ENCODE measurements at places on chromosomes 4 and X.
A peak's percentile ranks its signal among the peaks of the same experiment; 100 is the strongest.

- no peak for DNase-seq
- no peaks in the 10 kb centered on the region for H3K36me3 ChIP-seq
- H3K4me3 ChIP-seq, result no peak overlapping the region
- H3K4me1 ChIP-seq, result no peaks in the 10 kb centered on the region
Measured at GRCh38 chrX:129647418-129648410, 7.0 kb downstream of the APLN start.

DNA sequence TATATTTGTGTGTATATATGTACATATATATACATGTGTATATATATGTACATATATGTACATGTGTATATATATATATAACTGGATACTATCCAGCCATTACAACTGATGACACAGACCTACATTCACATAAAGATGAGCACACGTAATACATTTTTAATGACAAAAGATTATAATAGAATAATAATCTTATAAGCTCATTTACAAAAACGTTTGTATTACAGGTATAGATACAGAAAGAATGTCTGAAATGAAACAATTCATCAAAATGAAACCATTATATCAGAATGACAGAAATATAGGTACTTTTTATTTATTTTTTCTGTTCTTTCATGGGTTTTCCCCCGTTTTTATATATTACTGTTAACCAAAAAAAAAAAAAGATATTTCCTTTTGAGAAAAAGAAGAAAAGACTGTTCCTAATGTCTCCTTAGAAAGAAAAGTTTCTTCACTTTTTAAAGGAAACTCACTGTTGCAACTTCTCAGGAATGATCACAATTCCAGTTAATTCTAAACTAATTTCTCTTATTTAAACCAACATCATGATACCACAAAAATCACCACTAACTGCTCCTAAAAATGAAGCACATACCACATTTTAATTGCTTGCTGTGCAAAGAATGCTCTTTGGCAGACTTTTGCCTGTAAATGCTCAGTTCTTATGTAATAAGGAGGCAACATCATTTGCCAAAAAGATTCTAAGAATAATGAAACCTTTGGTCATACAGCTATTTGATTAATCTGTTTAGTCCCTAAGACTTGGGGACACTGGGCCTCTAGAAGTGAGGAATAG, 18.9 kb downstream of the LEF1 start:
- H3K36me3 ChIP-seq, result no peaks in the 10 kb centered on the region
- no peak for DNase-seq
- H3K27ac ChIP-seq, result no peak overlapping the region
- H3K27me3 ChIP-seq, result no peaks in the 10 kb centered on the region
- H3K4me3 ChIP-seq, result no peak overlapping the region

DNA sequence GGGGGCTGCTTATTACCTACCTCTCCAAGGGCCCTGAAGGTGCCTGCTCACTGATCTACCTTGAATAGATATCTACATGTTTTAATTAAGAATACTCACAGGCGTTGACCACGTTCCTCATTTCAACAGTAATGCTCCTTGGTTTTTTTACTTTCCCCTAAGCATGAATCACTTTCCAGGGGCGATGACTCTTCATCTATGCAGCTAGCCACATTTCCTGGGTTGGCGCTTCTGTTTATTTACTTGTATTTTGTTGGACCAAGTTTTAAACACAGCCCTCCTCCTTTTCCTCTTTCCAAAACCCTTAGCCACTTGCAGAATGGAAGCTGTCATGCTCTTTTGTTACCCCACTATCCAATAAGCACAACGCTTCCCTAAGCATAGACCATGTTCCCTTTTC, 50.8 kb downstream of the CBLL2 start:
- H3K27ac ChIP-seq, result no peak overlapping the region
- no peak overlapping the region for H3K4me3 ChIP-seq

DNA sequence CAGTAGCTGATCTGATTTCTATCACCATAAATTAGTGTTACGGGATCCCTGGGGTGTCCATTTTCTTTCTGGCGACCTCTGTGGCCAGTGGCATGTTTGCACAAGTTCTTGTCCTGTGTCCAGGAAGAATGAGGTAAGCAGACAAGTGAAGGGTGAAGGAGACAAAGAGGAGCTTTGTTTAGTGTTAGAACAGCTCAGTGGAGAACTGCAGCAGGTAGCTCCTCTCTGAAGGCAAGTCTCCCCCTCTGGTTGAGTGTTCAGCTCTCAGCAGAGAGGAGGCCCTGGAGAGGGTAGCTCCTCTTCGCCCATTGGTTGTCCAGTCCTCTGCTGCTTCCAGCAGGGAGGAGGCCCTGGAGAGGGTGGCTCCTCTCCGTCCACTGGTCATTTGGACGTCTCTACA, 47.2 kb downstream of the DMP1 start:
- DNase-seq, result no peak
- H3K36me3 ChIP-seq, result no peaks in the 10 kb centered on the region
- H3K4me3 ChIP-seq, result no peak overlapping the region
- no peaks in the 10 kb centered on the region for H3K4me1 ChIP-seq

GRCh38 chr4:60450054-60450453, 750.1 kb upstream of the ADGRL3 start:
- no peak overlapping the region for H3K27ac ChIP-seq
- H3K4me3 ChIP-seq, result no peak overlapping the region
- H3K36me3 ChIP-seq, result no peaks in the 10 kb centered on the region
- DNase-seq, result no peak
- no peaks in the 10 kb centered on the region for H3K4me1 ChIP-seq
- no peaks in the 10 kb centered on the region for H3K27me3 ChIP-seq

GRCh38 chrX:119686087-119686691, 6.8 kb downstream of the SEPTIN6 start:
- H3K27me3 ChIP-seq, result no peaks in the 10 kb centered on the region
- H3K27ac ChIP-seq, result peak overlapping the region; percentile 85
- no peak overlapping the region for H3K4me3 ChIP-seq

DNA sequence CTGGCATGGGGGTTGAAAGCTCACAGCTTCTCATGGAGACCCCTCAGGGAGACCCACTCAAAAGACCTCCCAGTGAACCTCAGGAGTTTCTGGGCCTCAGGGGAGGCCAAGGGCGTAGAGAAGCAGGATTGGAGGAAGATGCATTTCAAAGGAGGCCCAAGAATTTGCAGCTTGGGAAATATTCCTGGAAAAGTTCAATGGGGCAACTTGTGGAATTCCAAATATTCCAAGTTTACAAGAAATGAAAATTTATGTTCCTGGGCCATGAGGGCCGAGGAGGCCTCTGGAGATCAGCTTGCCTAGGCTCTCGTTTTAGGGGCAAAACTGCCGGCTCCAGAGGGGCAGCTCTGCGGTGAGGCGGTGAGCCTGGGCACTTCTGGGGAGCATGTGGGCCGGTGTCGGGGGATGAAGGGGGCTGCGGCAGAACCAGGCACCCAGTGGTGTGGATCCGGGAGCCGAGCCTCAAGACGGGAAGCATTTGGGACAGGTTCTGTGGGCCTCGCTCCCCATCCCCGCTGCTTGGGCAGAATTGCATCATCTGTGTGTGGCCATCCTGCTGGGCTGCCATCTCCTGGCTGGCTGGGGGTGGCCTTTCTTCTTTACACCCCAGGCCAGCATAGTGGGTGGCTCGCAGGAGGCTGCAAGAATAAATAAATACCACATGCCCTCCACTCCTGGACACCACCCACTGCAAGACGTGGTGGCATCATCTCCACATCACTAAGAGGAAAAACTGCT, 54.6 kb upstream of the GPR78 start:
- H3K27me3 ChIP-seq, result no peaks in the 10 kb centered on the region
- H3K27ac ChIP-seq, result no peak overlapping the region

DNA sequence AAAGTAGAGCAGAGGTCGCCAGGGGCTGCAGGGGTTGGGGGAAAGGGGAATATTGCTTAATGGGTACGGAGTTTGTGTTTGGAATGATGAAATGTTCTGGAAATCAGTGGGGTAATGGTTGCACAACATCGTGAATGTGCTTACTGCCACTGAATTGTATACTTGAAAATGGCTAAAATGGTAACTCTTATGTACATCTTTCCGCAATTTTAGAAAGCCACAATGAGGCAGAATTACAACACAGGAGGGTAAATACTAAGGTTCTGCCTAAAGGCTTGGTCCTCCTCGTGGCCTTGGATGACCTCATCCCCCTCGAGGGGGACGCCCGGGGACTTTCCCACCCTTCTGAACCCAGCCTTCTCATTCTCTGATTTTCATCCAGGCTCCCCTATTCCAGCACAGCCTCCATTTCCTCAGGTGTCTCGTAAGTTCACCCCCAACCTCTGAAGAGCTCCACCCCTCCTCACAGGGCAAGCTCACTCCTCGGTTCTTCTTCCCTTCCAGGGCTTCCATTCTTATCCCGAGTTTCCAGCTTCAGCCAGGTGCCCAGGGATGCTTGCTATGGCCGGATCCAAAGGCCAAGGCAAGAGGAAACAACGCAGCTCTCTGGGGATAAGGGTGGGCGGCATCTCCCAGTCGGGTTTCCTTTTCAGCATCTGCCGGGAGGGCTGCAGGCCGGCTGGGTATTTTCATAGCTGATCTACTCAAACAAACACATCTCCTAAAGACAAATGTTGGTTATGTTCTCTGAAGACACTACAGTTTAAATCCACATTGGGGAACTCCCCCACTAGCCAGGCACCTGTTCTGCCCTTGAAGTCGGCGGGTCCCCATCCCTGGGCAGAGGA, 71.3 kb upstream of the ACSL1 start:
- H3K27me3 ChIP-seq, result no peaks in the 10 kb centered on the region
- no peak for DNase-seq
- H3K27ac ChIP-seq, result peak overlapping the region; percentile 68
- no peak overlapping the region for H3K4me3 ChIP-seq
- no peaks in the 10 kb centered on the region for H3K36me3 ChIP-seq

- no peak overlapping the region for H3K4me3 ChIP-seq
- no peak overlapping the region for H3K27ac ChIP-seq
- H3K4me1 ChIP-seq, result no peaks in the 10 kb centered on the region
Measured at GRCh38 chr4:147528054-147528453, 47.2 kb downstream of the EDNRA start.

DNA sequence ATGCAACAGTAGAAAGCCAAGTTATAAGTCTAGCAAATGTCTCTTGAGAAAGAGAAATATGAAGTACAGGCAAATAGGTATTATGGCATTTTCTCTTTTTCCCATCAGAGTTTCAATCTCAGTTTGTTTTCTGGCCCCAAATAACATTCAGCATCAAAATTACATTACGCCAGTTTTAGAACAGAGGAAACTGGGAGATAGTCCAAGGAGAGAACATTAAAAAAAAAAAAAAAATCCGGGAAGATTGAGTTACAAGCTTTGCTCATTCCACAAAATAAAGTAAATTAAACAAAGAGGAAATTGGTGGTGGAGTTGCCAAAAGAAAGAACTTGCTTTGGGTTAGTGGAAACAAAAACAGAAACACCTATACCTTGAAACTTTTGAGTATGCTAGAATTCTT, 50.4 kb upstream of the IL13RA2 start:
- H3K4me3 ChIP-seq, result no peak overlapping the region
- DNase-seq, result no peak
- no peaks in the 10 kb centered on the region for H3K4me1 ChIP-seq

DNA sequence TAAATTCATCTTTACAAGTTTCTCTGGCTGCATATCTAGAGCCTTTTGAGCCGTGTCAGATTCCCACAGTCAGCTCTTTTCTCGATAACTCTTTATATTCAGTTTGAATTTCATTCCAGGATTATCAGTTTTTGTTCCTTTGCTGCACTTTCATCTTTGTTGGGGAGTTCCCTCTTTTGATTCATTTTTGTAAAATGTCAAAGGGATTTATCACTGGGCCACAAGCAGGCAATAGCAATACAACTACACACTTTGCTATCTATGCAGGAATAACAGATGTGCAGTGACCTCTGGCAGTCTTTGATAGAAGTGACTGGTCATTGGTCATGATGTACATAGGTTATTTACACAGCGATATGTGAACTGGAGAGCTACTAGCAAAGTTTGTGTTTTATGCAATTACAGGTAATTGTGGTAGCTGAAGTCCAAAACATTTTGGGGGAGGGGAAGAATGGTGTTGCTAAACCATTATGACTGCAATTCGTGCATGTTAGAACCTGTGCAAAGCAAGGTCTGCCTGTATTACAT, 43.8 kb downstream of the HPGDS start:
- H3K36me3 ChIP-seq, result no peaks in the 10 kb centered on the region
- H3K27me3 ChIP-seq, result no peaks in the 10 kb centered on the region
- no peaks in the 10 kb centered on the region for H3K4me1 ChIP-seq
- H3K4me3 ChIP-seq, result no peak overlapping the region

DNA sequence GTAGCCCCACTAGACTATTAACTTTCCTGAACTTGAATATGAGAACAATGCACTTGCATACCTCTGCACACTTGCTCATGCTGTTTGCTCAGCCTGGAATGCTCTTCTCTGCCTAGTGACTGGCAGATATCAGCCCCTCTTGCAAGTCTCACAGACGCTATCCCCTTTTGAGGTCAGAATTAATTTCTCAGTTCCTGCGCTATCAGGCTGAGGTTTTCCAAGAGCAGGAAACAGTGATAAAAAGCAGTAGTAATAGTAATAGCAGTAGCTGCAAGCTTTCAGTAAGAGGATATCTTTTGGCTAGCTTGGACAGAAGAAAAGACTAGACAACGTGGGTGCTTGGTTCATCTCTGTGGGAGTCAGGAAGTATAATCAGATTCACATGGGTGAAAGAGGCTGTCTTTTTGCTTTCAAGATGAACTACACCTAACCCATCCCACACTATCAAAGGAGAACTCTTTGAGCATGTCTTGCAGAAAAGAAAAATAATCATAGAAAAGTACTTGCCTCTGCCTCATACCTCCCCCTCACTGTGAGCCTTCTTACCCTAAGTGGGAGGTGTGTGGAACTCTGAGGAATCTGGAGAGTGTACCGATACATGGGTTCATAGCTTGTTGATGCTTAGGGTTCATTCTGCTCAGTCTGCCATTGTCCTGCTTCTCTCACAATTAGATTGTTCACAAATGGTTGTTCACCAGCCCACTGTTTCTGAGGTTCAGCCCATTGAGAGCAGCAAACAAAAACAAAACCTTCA, 11.3 kb upstream of the DRP2 start:
- no peak for DNase-seq
- H3K4me1 ChIP-seq, result no peaks in the 10 kb centered on the region
- H3K36me3 ChIP-seq, result no peaks in the 10 kb centered on the region
- no peak overlapping the region for H3K27ac ChIP-seq
- H3K27me3 ChIP-seq, result no peaks in the 10 kb centered on the region

DNA sequence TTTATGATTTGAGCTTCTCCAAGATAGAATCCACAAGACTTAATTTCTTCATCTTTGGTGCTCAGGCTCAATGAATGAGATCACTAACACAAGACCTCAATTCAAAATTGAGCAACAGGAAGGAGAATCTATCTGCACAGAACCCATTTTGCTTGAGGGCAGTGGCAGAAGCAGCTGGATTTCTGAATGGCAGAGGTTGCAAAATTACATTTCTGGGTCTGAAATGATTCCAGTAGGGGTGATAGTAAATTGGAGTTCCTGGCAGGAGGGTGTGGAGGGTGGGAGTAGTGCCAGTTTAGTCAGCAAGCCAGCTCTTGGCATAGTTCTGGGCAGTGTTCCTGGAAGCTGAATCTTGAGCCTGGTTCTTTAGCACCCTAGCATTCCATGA, 281.1 kb downstream of the SLC7A11 start:
- no peaks in the 10 kb centered on the region for H3K27me3 ChIP-seq
- DNase-seq, result peak; percentile 23
- H3K4me1 ChIP-seq, result no peaks in the 10 kb centered on the region
- H3K4me3 ChIP-seq, result no peak overlapping the region
